ENCODE measurements at places on chromosomes 13 and 19. TPM values are rescaled to one million over a fixed set of nuclear protein-coding genes. Genes with fewer than 3 reads are reported as not detected.

Gene FSD1
- 1.2 TPM for total RNA-seq

DNA sequence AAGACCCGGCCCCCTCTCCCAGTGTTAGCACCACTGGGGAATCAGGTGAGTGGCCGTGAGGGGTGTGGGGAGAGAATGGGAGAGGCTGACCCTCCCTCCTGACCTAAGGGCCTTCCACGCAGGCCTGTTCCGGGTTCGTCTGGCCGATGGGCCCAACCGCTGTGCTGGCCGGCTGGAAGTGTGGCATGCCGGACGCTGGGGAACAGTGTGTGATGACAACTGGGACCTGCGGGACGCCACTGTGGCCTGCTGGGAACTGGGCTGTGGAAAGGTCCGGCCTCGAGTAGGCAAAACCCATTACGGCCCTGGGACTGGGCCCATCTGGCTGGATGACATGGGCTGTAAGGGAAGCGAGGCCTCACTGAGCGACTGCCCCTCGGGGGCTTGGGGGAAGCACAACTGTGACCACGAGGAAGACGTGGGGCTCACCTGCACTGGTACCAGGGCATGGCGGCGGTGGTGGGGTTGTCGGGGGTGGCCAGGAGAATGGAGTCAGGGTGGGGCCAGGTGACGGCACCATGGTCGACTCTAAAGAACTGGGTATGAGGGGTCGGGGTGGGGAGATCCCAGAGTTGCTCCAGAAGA lies 12.2 kb downstream of the SSC5D start:
- DNase-seq = no peak

Gene KIR3DL2
- not detected for total RNA-seq

DNA sequence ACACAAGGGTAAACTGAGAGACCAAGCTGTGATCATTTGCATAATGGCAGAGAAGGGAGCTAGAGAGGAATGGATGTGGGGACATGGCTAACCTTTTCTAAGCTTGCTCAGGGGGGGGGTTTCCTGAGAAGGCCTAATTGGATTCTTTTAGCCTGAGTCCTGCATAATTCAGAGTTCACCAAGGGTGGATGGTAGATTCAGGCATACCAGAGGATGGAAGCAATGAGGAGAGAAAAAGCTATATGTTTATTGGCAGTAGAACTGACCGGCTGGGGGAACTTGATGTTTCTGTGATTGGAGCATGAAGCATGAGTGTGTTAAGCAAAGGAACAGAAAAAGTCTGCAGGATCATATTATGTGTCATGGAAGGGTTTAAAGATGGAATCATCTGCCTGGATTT lies 65.9 kb upstream of the KLF12 start:
- DNase-seq = no peak

Gene C13orf46
- not detected for total RNA-seq

Gene CAPN12
- total RNA-seq = 26.6 TPM

GRCh38 chr13:99693351-99693750 lies 192.1 kb downstream of the TM9SF2 start:
- no peak for DNase-seq

Gene CD22
- 3.5 TPM for total RNA-seq
